ENCODE measurements at places on chromosomes 11 and 22. TPM values are rescaled to one million over a fixed set of nuclear protein-coding genes. Genes with fewer than 3 reads are reported as not detected.

DNA sequence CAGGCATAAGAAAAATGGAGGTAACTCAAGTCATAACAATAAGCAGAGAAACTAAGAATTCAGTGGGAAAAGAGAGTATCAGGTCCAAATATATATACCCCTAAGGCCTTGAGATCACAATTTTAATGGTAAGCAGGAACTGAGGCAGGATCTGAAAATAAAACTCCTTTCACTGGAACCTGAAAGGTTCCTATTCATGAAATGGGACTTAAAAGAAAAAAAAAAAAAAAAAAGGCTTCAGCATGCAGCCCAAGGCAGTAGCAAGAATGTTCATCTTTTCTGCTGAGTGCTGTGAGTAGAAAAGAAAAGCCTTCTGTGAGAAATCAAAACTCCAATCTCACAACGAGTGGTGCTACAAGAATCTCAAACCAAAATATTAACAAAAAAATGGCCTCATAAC is 75.3 kb downstream of the DLG2 start:
- H3K4me1 ChIP-seq, result no peaks in the 10 kb centered on the region
- H3K27me3 ChIP-seq, result no peaks in the 10 kb centered on the region
- H3K4me3 ChIP-seq, result no peak overlapping the region
- H3K27ac ChIP-seq, result no peak overlapping the region
- no peak for DNase-seq

- DNase-seq, result no peak
- no peak overlapping the region for H3K4me3 ChIP-seq
- no peaks in the 10 kb centered on the region for H3K4me1 ChIP-seq
Observed at GRCh38 chr22:23397613-23398567, 182.2 kb downstream of the IGLL1 start.

Gene YPEL4
- 0.63 TPM for total RNA-seq

GRCh38 chr22:23418159-23418788 is 161.8 kb downstream of the IGLL1 start:
- H3K36me3 ChIP-seq, result no peaks in the 10 kb centered on the region
- no peak overlapping the region for H3K27ac ChIP-seq
- no peaks in the 10 kb centered on the region for H3K27me3 ChIP-seq
- DNase-seq, result no peak
- H3K4me1 ChIP-seq, result no peaks in the 10 kb centered on the region

Gene TST
- 82.1 TPM for total RNA-seq

DNA sequence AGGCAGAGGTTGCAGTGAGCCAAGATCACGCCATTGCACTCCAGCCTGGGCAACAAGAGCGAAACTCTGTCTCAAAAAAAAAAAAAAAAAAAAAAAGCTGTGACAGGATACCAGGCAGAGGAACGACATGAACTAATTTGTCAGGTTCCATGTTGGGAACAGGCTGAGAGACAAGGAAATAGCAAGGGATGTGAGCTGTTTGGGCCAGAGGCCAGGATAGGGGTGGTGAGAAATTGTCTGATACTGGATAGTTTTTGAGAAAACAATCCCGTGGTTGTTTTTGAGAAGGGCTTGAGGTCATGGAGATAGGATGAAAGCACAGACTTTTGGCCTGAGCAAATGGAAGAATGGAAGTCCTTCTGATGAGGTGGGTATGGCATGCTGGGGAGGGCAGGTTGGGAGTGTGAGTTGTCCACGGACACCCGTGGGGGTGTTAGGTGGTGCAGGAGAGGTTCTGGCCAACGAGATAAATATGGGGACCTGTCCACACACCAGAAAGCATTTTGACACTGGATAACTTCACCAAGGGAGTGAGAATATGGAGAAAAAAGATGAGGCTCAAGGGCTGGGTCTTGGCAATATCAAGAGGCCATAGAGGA is 13.7 kb downstream of the PIWIL3 start:
- H3K36me3 ChIP-seq, result no peaks in the 10 kb centered on the region
- no peak for DNase-seq
- H3K4me1 ChIP-seq, result no peaks in the 10 kb centered on the region
- H3K4me3 ChIP-seq, result no peak overlapping the region
- no peak overlapping the region for H3K27ac ChIP-seq

Gene CDON
- total RNA-seq, result 17.6 TPM

DNA sequence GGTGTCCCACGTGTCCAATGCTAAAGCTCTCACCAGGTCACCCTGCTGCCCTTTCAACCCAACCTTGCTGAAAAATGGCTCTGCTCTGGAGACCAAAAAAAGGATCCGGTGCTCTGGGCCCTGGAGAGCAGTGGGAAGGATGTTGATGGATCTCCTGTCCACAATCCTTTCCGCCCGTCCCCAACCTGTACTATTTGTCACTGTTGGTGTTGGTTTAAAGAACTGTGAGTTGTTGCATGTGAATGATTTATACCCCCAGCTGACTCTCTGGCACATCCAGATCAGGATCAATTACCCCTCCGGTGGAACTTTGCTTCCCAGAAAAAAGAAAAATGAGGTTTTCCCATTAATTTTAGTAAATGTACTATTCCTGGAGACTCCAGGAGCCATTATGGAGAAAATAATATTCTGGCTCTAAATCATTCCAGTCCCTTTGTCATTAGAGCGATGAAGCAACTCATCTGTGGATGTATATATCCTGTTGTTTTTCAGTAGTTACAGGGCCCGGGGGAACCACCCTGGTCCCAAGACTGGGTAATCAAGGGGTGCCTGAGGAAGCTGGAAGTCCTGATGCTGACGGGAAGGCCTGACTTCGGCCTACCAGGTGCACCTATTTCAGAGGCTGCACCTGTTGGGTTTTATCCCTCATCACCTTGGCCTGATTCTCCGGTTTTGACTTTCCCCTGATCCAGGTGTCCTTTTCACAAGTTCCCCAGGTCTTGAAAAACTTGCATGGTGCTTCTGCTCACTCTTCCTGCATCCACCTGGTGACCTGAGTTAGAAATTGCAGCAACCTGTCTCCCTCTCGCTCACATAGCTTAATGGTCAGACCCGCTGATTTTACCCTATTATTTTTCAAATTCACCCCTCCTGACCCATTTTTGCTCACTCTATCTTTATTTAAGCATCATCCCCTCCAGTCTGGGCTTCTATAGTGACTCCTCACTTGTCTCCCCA is 209.2 kb upstream of the SEZ6L start:
- no peaks in the 10 kb centered on the region for H3K4me1 ChIP-seq
- no peak overlapping the region for H3K27ac ChIP-seq
- no peak for DNase-seq
- peaks cover 84% of the 10 kb centered on the region for H3K36me3 ChIP-seq

DNA sequence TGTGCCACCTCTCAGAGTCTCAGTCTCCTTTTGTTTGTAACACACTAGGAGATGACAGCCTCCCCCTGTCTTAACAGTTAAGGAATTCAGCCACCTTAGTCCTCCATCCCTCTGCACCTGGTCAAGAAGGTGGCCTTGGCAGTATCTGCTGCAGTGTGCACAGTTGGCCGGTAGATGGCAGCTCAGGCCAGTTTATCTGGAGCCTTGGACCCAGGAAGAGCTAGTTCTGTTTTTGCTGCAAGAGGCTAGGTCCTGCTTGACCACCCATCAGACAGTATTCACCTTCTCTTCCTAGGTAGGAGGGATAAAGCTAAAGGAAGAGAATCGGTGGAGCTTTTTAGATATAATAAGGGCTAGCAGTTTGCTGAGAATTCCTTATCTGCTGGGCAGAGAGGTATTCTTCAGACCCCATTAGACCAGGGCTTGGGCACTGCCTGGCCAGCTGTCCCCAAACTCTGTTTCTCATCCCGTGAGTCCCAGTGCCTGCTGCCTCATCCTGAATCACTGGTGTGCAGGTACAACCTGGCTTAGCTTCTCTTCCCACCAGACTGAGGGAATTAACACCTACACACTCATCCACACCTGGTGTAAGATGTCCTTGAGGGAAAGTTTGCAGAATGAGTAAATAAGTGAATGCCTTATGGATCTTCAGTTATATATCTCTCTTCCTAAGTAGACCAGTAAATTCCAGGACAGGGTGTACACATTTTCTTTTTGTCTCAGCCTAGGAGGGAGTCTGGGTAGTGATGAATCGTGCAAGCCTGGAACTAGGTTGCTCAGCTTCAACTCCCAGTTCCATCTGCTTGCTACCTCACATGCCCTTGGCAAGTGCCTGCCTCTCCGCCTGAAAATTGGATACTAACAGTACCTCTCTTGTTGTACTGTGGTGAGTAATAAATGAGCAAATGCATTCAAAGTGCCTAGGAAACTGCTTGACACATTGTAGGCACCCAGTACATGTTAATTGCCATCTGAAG is 70.8 kb upstream of the NARS2 start:
- H3K4me1 ChIP-seq, result no peaks in the 10 kb centered on the region
- no peaks in the 10 kb centered on the region for H3K27me3 ChIP-seq
- peak; percentile 68 for DNase-seq

- no peaks in the 10 kb centered on the region for H3K4me1 ChIP-seq
- H3K36me3 ChIP-seq, result no peaks in the 10 kb centered on the region
- no peak overlapping the region for H3K27ac ChIP-seq
- no peaks in the 10 kb centered on the region for H3K27me3 ChIP-seq
- DNase-seq, result no peak
Observed at GRCh38 chr11:103928802-103929161, 107.7 kb upstream of the DDI1 start.

Gene GDPD4
- total RNA-seq, result not detected

DNA sequence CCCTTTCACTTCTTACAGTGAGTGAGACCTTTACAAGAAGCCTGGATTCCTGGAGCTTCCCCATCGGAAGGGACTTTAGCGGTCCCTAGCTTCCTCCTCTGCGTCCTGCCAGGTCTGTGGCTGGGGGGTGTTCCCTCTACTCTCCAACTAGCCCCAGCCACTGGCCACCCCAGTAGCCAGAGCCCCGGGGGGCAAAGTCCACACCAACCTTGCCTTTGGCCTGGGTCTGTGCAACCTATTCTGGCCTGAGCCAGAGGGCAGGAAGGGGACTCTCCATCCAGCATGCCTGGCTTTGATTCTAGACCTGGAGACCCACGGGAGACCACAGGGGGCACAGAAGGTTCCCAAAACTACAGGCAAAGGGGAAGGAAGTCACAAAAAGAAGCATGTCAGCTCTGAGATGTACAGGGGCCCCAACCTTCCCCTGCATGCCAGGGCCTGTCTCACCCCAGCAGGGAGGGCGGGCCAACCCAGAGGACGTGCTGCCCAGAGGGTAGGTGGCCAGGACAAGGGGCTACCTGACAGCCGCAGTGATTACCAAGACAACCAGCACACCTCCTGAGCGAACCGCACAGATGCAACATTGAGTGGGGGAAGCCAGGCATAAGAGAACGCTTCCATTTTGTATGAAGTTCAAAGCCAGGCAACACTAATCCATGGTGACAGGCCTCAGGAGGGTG is 52.4 kb downstream of the DSCAML1 start:
- H3K27me3 ChIP-seq, result no peaks in the 10 kb centered on the region
- H3K4me3 ChIP-seq, result no peak overlapping the region
- H3K36me3 ChIP-seq, result no peaks in the 10 kb centered on the region
- no peak overlapping the region for H3K27ac ChIP-seq

- H3K27me3 ChIP-seq, result no peaks in the 10 kb centered on the region
- H3K4me1 ChIP-seq, result no peaks in the 10 kb centered on the region
- DNase-seq, result no peak
- H3K36me3 ChIP-seq, result no peaks in the 10 kb centered on the region
- no peak overlapping the region for H3K4me3 ChIP-seq
Observed at GRCh38 chr11:134780486-134781147, 368.6 kb upstream of the B3GAT1 start.

DNA sequence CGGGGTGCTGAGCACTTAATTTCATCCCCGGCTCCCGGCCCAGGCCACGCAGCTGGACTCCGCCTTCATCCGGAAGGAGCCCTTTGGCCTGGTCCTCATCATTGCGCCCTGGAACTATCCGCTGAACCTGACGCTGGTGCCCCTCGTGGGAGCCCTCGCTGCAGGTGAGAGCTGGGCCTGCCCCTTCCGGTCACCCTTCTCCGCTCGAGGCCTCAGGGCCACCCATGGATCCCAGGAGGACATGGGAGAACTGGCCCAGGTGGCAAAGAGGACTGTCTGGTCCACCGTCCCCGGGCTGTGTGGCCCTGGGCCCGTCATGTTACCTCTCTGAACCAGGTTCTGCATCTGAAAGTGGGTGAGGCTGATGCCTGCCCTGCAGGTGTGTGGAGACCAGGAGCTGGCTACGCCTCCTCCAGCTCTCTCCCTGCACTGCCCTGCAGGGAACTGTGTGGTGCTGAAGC is 8.6 kb downstream of the ALDH3B1 start:
- no peak for DNase-seq
- H3K27ac ChIP-seq, result no peak overlapping the region
- H3K27me3 ChIP-seq, result no peaks in the 10 kb centered on the region
- H3K4me3 ChIP-seq, result no peak overlapping the region
- H3K36me3 ChIP-seq, result no peaks in the 10 kb centered on the region

All from right atrium auricular region (tissue), 2 donors.